A172 (cell line): ENCODE measurements at places on chromosomes 3 and 15. TPM values are rescaled to one million over a fixed set of nuclear protein-coding genes. Genes with fewer than 3 reads are reported as not detected.

GRCh38 chr3:174002543-174002942 lies 605.0 kb downstream of the NLGN1 start:
- peak; percentile 21 for DNase-seq

- peak; percentile 11 for DNase-seq
These were observed 1.7 kb downstream of the PAK2 start for GRCh38 chr3:196741249-196741889.

DNA sequence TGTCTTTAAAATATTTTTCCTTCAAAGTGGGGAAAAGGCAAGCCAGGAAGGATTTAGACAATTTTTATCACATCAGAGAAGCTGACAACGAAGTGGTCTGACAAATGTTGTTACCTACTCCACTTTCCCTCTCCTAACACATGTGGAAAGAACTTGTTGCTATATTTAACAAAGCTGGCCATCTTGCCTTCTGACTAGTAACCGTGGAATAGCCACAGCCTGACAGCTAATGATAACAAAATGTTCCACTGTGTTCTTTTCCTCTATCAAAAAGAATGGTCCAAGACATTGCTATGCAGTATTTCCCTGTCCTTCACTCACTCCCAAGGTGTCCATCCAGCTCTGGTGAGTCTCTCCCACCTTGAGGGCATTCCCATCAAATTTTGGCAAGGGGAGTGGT lies 481.4 kb upstream of the THBS1 start:
- no peak for DNase-seq

DNA sequence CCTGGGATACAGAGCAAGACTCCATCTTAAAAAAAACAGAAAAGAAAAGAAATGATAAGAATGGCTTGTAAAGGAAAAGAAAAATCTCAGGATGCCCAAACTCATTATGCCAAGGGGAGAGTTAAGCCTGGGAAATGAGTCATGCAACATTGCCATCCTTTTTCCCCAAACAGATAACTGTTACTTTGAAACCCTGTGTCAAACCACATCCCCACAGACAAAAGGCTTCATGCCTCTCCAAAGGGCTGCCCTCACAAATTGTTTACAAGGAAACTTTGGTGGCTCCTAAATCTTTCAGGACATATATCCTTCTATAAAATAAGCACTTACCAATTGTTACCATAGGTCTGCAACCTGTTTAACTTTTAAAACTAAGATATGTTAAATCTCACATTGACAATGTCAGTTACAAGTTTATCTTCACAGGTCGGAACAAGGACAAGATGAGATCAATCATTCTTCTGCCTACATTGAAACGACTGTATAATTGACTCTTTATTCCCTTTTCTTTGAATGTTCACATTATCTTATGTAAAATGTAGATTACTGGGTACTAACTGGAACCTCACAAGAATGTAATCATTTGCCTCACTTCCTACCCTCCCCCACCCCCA lies 18.6 kb upstream of the SENP7 start:
- peak; percentile 72 for DNase-seq

DNA sequence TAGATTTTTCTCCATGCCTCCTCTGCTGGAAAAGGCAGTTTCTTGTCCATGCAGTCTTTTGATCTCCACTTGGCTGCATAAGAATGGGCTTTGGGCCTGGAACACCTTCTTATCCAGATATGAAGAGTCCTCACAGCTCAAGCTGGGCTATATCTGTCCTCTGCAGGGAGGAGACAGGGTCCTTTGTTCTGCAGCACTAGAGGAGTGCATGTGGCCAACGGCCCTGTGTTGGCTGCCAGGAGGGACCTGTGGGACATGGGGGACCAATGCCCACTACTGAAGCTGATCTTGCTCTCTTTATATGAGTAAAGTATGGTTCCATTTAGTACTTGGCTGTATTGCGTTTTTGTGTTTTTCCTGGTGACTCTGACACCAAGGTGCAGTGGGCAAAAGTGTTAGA lies 157.3 kb upstream of the ABI3BP start:
- no peak for DNase-seq

DNA sequence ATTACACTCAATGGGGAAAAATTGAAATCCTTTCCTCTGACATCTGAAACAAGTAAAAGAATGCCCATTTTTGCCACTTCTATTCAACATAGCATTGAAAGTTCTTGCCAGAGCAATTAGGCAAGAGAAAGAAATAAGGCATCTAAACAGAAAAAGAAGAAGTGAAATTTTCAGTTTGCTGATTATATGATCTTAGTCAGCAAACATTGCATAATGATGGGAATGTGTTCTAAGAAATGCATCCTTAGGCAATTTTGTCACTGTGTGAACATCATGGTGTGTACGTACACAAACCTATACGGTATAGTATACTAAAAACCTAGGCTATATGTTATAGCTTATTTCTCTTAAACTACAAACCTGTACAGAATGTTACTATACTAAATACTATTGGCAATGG lies 278.0 kb downstream of the CGGBP1 start:
- DNase-seq: no peak

DNA sequence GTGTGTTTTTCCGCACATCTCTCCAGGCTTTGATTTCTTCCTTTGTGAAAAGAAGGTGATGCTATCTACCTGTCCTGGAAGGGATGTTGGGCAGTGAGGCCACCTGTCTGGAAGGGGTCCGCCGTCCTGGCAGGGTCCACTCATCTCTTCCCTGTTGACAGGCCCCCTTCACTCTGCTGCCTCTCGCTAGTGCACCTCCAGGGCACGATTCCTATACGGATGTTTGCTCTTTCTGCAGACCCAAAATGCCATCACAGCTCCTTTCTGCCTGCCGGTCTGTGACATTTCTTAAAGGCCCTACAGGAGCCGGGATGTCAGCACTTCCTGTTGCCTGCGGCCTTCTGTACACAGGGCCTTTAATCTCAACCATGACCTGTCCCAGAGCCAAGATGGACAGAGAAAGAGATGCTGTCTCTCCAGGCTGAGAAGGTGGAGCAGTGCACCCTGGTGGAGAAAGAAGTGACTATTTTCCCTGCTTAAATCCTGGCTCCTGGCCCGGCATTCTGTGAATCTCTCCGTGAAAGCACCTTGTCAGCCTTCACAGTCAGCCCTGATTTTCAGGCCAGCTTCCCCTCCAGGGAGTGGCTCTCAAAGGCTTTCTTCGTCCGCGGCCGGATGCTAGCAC lies 7.4 kb downstream of the FAM3D start:
- peak; percentile 29 for DNase-seq

GRCh38 chr3:58867621-58868020 lies 182.2 kb downstream of the CFAP20DC start:
- DNase-seq: no peak

DNA sequence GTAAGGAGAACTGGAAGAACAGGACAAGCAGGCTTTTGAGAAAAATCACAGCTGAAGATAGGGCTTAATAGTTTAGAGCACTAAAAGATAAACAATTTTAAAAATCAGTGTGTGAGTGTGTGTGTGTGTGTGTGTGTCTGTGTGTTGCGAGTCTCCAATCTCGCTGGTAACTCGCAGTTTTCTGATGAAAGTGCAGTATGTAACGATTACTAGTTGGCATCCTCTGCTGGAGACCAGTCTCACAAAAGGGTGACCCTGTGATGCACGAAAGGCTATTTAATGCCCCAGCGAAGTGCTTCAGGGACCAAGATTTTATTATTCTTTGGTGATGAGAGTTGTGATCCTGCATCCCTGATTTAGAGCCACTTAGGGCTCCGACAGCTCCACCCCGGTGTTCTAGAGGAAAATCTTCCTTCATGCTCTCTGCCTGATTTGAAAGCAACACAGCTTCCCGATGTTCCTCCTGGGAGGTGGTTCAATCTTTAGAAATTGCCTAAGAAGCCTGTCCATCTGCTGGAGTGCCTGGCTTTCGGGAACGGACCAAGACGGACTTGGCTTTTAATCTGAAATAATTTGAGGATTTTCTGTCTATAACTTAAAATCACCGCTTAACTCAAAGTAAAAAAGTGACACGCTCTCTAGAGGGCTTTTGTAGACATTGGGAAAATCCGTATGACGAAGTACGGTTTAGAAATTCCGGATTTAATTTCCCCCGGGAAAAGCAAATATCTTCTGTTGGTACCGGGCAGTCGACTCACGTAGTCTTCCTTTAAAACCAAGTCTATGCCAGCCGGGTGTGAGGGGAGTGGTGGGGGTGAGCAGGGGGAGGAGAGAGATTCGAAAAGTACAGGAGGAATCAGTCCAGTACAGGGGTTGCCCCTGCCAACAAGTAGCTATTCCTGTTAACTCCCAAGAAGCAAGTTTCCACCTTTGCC lies 1.1 kb upstream of the ALCAM start:
- DNase-seq: peak; percentile 56

GRCh38 chr3:39146611-39147591 lies 6.5 kb downstream of the CSRNP1 start:
- DNase-seq: peak; percentile 97

DNA sequence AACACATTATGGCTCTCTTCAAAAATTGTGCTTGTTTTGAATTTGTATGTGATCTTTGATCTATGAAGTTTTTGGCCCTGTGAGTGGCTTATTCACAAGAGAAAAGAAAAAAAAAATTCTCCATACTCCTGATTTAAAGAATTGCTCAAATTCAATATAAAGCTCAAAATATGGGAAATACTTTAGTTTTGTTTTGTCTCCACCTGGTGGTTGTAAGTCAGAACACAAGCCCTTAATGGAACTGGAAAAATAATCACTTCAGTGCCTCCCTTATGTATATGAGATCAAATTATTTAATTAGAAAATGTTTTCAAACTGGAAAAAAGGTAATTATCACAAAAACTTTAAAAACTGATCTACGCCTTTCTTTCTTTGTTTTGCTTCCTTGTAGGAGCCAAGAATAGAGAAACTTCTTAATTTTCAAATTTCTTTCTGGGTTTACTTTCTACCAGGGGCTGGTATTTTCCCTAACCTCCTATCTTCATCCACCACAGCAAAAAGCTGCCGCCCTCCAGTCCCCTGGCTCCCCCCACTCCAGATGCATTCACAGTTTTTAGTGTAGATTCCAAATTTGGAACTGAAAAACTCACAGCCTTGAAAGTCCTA lies 50.6 kb downstream of the SERP1 start:
- DNase-seq: peak; percentile 54

DNA sequence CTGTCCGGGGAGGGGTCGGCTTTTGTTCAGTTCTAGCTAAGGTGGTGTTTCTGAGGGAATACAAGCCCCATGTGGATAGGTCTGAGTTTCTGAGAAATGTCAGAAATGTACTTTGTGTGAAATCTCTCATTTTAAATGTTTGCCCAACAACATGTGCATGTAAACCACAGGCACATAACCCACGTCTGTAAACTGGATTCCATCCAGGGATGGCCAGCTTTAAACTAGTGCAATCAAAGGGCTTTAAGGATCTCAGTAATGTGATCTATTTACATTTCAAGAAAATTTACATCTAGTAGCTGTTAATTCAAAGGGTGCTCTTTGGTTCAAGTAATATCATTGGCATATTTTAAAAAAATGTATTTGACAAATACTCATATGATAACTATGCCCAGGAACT lies 52.0 kb downstream of the POLR2M start:
- DNase-seq: no peak

DNA sequence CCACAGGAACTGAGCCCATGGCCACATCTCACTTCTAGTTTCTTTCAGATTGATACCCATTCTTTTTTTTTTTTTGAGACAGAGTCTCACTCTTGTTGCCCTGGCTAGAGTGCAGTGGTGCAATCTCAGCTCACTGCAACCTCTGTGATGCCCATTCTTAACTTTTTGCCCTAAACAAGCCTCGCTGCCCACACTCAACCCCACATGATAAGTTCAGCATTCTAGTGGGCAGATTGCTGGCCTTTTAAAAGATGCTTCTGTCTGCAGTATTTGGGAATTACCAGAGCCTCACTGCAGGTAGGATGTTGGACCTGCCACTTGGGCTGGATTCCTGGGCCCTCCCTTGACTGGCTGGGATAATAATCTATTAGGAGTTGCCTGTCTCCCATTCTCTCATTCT lies 51.0 kb downstream of the TRANK1 start:
- DNase-seq: no peak

CLDN11 gene
- not detected in 2 replicates for total RNA-seq
